Smooth muscle cell of the pulmonary artery (primary cell): ENCODE measurements at places on chromosomes 16 and 17. TPM values are rescaled to one million over a fixed set of nuclear protein-coding genes. Genes with fewer than 3 reads are reported as not detected.

FBXL16 gene
- total RNA-seq, result 0.07 and 0.13 TPM in 2 replicates

KRTAP4-3 gene
- not detected in 2 replicates for total RNA-seq

EVI2B gene
- 0.07 and 0.13 TPM in 2 replicates for total RNA-seq

TBC1D28 gene
- not detected in 2 replicates for total RNA-seq

KRTAP4-4 gene
- total RNA-seq, result not detected in 2 replicates

CLDN6 gene
- total RNA-seq, result 0.13 and 0.46 TPM in 2 replicates

GLIS2 gene
- 5.9 and 7.8 TPM in 2 replicates for total RNA-seq

SBK1 gene
- under 0.01 and 0.03 TPM in 2 replicates for total RNA-seq
